Activated T-helper 2 cell treated with anti-CD3 and anti-CD28 coated beads, Interferon-gamma antibody, Interleukin-2, Interleukin-4, amounts not matched to agents 10 μg/mL and 5 μg/mL and 100 μg/mL, durations not matched to agents 14 hours and 24 hours and 36 hours (primary cell): ENCODE measurements at places on chromosomes 4 and X.

DNA sequence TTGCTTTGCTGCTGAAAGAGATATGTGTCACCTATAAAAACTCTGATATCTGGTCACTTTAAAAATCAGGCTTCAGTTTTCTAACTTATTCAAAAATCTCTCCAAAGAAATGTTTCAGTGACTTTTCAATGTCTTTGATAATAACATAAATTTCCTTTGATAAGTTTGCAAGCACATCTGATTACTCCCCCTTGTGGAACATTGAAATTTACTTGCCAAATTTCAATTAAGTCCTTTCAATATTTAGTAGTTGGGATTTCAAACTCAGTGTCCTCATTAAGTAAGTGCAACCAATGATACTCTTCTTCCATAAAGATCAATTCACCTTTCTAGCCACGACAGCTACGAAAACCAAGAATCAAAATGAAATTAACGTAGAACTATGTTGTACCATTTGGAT lies 151.3 kb upstream of the FAM47C start:
- DNase-seq = no peak

- DNase-seq = no peak
These were observed 33.9 kb upstream of the AFAP1 start for GRCh38 chr4:7973545-7973981.

DNA sequence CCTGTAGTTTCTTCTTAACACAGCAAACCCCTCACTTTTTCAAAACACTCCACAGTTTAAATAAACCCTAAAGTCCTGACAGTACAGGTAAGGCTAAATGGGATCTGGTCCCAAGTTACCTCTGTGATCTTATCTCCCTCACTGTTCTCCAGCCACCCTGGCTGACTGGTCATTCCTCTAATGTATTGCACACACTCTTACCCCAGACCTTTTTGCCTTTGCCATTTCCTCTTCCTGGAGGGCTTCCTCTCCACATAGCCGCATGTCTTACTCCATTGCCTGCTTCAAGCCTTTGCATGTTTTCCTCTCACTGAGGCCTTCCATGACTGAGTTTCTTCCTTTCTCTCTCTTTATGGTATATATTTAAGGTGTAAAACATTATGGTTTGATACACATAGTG lies 19.5 kb upstream of the ANXA3 start:
- DNase-seq = no peak

DNA sequence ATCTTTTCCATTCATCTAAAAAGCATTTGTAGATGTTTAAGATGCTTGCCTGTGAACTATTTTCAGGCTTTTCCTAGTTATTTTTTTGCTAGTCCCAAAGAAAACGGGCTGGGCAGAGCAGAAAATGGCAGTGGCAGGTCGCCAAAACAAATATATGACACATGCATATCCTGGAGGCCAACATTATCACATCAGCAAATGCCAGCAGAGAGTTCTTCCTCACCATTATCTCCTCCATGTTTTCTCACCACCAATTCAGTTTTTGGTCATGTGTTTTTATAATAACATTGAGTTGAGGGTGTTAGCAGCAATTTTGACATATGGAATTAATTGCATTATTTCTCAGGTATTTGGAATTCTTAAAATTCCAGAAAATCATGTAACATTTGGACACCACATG lies 97.9 kb upstream of the EOLA2 start:
- no peak for DNase-seq

DNA sequence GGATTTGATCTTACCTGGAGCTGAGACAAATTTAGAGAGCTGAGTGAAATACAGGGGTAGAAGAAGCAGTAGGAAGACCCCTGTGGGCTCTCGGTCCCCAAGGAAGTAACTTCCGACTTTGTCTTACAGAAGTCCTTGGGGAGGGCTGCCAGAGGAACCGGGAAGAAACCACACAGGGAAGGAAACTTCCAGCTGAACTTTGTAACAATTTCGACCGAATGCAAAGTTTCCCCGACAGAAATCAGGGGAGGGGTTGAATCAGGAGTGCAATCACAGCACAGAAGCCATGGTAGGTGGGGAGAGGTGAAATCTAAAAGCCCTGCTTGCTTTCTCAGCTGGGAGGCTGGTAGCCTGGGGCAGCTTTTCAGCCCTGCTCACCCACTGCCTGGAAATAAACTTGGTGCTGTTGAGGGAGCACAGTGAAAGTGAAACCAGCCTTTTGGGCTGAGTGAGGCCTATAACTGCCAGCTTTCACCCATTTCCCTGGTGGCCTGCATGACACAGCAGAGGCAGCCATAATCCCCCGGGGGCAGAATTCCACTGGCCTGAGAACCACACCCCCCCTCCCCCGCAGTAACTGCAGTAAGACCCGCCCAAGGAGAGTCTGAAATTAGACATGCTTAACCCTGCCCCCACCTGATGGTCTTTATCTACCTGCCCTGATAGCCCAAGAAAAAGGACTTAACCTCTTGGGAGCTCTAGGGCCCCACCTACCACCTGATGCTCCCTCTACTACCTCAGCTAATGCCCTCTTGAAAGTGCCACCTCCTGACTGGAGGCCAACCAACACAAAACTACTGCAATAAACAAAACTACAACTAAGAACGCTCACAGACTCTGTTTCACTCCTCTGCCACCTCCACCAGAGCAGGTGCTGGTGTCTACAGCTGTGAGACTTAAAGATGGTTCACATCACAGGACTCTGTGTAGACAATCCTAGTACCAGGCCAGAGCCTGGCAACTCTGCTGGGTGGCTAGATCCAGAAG lies 248.2 kb downstream of the PARM1 start:
- DNase-seq = no peak

DNA sequence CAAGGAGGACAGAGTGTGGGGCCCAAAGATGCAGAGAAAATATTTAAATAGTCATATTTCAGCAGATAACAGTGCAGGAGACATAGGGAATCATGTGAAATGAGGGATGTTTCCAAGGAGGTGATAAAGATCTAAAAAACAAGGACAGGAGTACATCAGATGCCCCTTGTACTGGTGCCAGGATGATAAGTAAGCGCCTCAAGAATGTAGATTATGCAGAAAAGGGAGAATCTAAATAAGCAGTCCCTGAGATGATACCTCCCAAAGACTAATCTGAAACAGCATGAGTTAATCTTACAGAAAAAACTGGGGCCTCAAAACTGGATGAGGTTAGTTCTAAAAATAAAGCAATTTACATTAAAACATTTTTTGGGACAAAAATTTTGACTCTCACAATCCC lies 136.1 kb upstream of the WDFY3 start:
- no peak for DNase-seq

DNA sequence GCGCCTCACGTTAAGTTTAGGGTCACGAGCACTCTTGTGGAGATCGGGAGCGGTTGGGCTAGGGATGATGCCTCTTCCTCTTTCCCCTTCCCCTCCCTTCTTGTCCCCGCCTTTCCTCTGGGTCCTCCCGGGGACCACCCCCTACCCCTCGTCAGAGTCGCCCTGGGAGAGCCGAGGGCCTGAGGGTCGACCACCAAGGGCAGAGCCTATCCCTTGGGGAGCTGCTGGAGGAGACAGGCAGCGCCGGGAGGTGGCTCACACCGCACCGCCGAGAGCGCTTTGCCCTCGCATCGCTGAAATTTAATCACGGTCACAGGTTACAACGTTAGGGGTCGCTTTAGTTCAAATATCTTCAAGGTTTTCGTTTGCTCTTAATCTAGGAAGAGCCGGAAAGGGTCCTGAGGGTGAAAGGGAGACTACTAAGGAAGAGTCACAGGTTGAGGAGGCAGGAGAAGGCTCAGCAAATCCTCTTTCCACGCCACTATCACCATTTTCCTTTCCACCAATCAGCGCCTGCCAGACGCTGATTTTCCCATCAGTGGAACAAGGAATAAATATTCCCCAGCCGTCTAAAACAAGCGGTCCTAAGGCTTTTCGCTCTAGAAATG lies 528 bp upstream of the SNCA start:
- DNase-seq = peak; percentile 18

DNA sequence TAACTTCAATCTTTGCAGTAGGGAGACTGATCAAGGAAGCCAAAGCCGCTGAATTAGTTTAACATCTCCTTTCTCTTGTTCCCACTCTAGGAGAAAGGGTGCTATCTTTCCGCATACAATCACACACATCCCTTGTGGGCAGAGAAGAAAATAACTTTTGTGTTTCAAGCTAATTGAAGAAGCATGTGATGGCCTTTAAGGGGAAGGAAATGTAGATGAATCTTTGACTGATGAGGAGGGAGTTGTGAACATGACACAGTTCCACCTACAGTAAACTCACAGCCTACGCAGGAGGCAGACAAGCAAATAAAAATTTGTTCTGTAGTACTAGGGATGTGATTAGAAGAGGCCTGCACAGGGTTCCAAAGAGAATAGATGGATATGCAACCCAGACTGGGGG lies 14.7 kb upstream of the SPATA4 start:
- DNase-seq = no peak

DNA sequence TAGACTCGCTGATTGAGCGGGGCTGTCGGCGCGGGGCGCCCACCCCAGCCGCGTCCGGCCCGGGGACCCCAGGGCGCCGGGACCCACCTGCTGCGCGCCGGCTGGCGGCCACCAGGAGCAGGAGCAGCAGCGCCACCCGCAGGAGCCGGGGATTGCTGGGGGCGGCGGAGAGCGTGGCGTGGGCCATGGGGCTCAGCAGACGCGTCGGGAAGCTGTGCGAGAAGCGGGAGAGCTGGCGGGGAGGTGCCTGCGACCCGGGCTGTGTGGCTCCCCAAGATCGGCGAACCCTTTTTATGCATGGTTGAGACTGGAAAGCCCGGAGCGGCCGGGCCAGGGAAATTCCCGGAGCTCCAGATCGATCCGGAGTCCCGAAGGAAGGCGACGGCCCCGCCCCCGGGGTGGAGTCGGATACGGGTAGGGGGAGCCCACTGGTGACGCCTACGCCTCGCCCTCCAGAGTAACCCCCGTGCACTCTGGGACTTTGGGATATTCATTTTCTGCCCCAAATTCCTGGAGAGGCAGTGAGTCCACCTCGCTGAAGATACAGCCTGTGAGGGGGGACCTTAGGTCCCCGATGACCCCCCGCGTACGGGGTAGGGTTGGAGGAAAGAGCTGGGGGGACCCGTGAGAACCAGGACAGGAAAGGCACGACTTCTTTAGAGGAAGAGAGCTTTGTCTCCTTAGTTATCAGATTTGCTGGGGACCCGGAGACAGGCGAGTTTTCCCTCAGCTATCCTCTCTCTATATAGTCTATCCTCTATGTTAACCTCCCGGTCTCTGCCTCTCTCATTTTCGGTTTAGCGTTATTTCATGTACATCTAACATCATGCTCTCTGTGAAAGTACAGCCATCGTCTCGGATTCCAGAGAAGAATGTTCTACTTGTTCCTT lies at the start of gene CXCL3:
Gene CXCL3 (minus strand): TSS at position 265 of the 890 bp plus-strand sequence. CDS start 78 bp downstream, at position 187.
- no peak for DNase-seq

- no peak for DNase-seq
These were observed 73.8 kb downstream of the KIT start for GRCh38 chr4:54731552-54731951.

GRCh38 chr4:147118528-147118927 lies 172.9 kb upstream of the TTC29 start:
- no peak for DNase-seq

DNA sequence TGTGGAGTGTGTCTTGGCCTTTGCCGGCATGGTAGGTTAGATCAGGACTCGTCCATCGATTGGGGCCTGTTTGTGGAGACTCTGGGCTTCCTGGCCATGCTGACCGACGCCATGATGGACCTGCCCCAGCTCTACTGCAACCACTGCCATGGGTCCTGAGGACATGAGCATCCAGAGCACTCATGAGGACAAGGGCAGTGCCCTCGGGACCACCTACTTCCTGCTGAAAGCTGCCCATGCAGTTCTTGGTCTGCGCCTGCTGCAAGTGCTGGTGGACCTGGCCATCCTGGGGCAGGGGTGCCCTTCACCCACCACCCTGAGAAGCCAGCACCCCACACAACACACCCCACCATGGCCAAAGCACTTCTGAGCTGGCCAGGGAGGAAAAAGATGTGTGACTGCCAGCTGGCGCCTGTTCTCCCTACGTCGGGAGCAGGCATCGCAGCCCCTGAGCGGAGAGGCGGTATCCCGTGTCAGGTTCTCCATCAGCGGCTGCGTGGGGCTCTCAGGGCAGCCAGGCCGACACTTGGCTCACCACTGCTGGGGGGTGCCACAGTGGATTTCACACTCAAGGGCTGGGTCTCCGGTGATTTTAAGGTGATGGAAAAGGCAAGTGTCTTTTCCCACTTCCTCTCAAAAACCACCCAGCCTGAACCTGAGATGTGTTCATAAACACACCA lies 106.4 kb downstream of the SCD5 start:
- no peak for DNase-seq

- no peak for DNase-seq
These were observed 871.1 kb upstream of the SLIT2 start for GRCh38 chr4:19380600-19380999.

DNA sequence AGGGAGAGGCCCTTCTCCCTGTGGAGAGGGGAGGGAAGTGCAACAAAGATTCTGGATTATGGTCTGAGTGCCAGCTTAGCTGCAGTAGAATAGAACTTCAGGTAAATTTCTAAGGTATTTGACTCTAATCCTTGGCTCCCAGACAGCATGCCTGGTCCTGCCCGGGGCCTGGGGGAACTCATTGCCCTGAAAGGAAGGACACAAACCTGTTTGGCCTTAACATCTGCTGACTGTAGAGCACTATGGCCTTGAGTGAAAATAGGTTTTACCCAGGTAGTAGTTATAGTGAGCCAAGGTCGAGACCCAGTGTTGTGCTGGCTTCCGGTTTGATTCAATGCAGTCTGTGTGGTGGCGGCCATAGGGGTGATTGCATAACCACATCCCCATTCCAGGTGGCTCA lies 64.4 kb downstream of the RPS6KA6 start:
- no peak for DNase-seq

DNA sequence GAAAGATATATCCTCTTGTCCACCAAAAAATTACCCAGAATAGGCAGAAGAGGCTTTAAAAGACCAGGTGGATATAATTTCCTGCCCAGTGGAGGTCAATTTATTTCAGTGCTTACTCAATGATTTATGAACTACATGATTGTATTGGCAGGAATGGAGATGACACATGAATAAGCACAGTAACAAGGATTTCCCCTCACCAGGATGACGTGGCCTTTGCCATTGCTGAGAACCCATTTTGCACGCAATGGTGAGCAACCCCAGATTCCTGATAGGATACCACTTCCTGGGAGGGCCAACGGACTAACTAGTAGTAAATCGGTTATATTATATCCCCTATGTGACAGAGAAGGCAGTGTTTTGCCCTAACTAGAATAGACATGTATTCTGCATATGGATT lies 11.6 kb upstream of the TTC29 start:
- DNase-seq = no peak

DNA sequence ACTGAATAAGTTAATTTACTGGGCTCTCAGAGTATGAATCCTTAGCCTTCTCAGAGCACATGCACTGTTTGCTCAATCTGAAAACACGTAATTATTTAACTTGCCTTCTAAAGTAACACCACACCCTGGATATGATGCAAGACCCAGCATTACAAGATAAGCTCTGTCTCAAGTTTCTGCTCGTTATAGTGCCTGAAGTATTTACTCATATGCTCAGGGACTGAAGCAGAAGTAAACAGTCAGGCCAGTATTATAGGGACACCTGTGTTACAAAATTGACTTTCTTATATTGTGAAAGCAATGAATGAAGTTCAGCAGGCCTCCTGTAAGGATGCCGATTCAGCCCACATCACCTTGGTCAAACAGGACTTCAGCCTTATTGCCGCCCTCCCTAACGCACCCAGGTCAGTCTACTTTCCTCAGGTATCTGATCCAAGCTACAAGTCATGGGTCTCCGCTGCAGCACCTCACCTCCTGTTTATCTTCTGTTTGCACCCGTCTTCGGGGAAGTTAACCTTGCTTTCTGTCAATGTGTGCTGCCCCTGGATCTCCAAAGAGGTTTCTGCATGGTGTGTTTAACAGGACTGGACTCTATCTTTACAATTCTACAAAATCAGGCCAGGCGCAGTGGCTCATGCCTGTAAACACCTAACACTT lies 42.8 kb upstream of the KLF3 start:
- no peak for DNase-seq
